ENCODE measurements at places on chromosomes 6 and 20.

DNA sequence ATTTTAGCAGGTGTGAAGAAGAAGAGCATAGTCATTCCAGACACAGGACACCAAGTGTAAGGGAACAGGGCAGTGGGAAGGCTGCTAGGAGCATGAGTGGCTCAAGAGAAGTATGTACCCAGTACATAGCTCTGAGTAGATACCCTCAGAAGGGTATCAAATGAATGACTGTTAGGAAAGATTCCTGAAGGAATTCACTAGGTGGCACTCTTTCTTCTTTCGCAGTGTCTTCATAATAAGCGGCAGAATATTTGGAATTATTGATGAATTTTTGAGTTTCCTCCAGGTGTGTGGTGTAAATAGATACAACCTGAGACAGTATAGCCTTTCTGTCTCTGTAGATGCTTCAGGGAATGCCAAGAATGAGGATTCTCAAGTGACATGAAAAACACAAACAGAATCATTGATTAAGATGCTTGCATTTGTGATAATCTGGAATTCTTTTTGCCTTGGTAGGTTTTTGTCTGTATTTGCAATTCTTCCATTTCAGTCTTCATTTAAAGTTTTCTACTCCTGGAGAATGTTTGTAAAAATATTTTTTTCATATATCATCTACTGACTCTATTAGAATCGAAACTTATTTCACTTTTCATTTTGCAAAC lies 264.3 kb upstream of the RIMS1 start:
- DNase-seq = no peak

- DNase-seq = peak; percentile 56
These were observed 10.9 kb downstream of the ZNF217 start for GRCh38 chr20:53582574-53583351.

DNA sequence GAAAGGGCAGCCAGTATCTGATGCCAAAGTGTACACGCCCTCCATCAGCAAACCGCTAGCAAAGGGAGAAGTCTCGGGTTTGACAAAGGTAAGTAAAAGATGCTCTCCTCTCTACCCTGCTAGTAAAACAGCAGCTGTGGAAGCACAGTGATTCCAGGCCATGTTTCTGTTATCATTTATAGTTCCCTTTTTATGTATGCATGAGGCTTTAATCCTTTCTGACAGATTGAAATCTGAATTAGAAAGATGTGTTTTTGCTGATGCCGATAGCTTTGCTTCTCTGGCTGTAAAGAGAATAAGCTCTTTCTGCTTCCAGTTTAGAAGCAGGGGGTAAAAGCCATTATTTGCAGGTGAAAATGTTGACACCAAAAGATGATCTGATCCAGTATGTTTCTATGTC lies 392.4 kb upstream of the SOX4 start:
- DNase-seq = no peak

GRCh38 chr20:13424174-13424833 lies 203.2 kb downstream of the ISM1 start:
- DNase-seq = no peak

DNA sequence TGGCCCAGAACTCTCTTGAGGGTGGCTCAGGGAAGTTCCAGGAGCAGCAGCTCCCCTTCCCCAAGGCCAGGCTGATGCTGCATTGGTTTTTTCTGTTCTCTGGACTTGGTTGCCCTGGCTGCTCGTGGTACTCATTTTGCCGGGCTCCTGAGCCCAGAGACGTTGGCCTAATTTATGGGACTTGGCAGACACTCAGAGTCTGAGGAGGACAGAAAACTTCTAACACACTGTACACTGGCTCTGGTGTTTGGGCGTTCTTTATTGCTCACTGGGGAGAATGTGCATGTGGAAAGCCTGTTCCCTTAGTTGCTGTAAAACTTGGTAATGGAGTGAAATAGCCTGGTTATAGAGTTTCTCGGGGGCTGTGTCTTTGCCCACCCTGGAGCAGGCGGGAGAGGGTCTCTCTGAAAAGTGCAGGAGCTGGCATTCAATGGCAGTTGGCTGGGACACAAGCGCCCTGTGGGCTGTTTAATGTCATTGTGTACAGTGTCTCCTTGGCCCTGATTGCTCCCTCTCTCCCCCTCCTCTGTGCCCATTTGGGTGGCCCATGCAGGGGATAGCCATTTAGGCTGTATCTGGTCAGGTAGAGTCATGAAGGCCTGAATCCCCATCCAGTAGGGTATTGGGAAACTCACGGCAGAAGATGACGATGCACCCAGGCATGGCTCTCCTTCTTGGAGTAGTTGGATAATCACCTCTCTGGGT lies 109.3 kb downstream of the CDC5L start:
- no peak for DNase-seq

GRCh38 chr6:41585605-41586004 lies 39.4 kb downstream of the FOXP4 start:
- no peak for DNase-seq

GRCh38 chr20:3734111-3734843 lies 1.8 kb downstream of the HSPA12B start:
- no peak for DNase-seq

DNA sequence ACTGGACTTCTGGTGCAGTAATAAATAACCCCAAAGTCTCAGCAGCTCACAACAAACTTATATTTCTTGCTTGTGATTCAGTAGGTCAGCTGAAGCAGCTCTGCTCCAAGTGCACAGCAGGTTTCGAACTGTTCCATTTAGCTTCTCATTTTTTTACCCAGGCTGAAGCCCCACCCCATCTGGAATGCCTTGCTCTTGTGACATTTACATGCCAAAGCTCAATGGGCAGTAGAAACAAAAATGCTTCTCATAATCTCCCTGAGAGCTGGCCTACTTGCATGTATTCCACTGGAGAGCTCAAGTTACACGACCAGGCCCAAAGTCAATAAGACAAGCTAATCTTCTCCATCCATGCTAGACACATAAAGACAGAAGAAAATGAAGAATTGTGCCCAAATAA lies 165.2 kb downstream of the HAO1 start:
- DNase-seq = no peak

DNA sequence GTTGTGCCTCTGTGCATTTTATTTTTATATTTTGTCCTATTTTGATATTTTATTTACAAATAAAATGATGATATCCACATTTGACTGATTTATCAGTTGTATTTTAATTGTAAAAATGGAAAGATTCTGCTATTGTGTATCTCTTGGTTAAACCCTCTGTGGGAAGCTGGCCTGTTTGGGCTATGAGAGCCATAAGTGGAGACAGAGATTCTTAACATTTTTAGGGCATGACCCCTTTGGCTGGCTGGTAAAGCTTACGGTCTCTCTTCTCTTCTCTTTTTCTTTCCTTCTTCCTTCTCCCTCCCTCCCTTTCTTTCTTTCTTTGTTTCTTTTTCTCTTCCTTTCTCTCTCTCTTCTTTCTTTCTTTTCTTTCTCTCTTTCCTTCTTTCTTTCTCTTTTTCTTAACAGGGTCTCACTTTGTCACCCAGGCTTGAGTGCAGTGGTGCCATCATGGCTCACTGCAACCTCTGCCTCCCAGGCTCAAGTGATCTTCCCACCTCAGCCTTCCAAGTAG lies 172.3 kb upstream of the CDYL start:
- no peak for DNase-seq

DNA sequence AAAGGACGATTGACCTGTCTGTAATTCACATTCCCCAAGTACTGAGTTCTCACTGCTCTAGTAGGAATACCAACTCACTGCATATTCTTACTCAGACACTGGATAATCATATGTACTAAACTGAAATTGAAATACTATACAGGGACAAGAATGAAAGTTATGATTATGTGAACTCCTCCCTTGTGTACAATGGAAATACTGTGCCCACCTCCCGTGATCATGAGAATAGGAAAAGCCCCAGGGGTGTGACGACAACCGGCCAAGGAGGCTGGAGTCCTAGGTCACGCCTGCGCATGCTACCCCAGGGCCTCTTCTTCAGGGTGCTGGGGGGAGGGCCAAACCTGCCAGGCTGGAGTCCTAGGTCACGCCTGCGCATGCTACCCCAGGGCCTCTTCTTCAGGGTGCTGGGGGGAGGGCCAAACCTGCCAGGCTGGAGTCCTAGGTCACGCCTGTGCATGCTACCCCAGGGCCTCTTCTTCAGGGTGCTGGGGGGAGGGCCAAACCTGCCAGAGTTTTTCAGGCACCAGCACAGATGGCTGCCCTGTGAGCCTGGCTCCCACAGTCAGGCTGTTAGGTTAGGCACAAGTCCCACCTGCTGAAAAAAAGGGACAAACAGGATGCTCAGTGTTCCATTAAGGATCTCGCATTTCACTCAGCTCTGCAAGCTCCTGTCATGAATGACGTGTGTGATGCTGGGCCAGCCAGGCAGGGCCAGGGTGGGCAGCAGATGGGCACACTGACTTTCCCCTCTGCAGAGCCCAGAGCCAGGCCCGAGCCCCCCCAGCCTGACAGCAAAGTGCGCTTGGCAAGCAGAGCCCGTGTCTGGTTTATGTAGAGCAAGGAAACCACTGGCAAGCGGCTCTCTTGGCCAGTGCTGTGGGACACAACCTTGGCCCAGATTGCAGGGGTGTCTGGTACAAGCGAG lies 107.7 kb downstream of the FOXF2 start:
- no peak for DNase-seq

DNA sequence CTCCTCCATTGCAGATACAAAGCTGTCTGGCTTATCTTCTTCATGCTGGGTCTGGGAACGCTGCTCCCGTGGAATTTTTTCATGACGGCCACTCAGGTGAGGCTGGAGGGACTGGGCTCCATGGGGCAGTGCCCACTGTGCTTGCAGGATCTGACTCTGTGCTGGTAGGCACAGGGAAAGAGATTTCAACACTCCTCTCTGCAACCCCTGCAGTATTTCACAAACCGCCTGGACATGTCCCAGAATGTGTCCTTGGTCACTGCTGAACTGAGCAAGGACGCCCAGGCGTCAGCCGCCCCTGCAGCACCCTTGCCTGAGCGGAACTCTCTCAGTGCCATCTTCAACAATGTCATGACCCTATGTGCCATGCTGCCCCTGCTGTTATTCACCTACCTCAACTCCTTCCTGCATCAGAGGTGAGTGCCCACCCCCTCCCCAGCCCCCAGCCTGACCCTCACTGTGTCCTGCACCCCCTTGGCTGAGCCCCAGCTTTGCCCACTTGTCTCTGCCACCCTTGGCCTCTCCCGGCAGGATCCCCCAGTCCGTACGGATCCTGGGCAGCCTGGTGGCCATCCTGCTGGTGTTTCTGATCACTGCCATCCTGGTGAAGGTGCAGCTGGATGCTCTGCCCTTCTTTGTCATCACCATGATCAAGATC lies 6.1 kb downstream of the SLC29A1 start:
- DNase-seq = no peak

DNA sequence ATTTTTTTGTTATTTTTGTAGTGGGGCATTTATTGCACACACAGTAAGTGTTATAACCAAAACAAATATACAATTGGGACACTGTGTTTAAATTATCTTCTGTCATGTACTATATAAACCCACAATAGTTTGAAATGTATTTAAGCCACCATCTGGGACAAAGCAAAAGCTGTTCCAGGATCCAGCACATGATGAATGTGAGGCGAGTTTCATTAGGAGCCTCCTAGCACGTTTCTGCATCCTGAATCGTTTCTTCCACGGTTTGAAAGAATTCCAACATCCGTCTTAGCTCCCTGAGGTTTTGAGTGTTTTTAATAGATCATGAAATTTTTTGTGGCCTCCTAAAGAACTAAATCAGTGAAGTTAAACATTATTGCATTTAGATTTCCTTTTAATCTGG lies 65.8 kb downstream of the EYA4 start:
- no peak for DNase-seq

All from activated CD4-positive, alpha-beta T cell treated with anti-CD3 and anti-CD28 coated beads for 48 hours (primary cell).